Activated CD4-positive, alpha-beta T cell treated with anti-CD3 and anti-CD28 coated beads, Interleukin-2, amount 10 ng/mL, durations not matched to agents 24 days and 14 days (primary cell): ENCODE measurements at places on chromosomes 6 and 20. TPM values are rescaled to one million over a fixed set of nuclear protein-coding genes. Genes with fewer than 3 reads are reported as not detected.

DNA sequence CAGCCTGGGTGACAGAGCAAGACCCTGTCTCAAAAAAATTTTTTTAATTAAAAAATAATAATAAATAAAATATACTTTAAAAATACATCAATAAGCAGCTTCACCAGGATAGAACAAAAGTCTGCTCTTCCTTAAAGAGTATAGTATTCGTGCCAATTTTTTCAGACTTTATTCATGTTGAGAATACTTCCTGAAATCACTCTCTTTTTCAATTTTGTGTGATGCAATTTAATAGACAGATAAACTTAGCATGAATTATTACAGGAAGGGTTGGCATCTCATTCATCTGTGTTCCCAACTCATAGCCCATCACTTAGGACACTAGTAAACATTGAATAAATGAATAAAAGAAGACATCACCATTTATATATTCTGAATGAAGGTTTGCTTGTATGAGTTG, 52.4 kb downstream of the IPCEF1 start:
- DNase-seq = no peak

DNA sequence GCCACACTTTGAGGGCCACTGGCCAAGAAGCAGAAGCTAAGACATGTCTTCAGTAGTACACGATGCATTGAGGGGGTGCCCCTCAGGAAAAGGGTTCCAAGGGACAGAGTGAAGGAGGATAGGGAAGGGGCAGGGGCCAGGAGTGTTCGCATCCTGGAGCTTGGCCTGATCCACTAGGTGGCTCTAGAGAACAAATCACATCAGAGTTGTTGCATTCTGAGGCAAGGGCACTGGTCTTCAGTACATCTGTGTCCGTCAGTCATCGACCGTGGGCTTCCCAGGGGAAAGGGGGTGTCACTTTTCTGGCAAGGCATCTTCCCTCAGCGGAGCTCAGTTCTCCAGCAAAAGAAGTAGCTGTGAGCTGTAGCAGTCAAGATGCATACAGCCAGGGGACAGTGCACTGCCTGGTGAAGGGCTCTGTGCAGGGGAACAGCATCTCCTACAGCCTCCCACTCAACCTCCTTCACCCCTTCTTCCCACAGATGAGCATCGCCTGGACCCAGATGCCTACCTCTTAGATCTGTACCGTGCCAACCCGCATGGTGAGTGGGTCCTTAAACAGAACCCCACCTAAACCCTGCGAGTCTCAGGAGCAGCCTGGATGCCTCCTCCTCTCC, 47.8 kb downstream of the ARHGAP40 start:
- DNase-seq = peak; percentile 66

- no peak for DNase-seq
Measured at GRCh38 chr6:63683071-63683603, 47.5 kb downstream of the PHF3 start.

- DNase-seq = no peak
Measured at GRCh38 chr20:43363506-43363905, 94.2 kb upstream of the SRSF6 start.

DNA sequence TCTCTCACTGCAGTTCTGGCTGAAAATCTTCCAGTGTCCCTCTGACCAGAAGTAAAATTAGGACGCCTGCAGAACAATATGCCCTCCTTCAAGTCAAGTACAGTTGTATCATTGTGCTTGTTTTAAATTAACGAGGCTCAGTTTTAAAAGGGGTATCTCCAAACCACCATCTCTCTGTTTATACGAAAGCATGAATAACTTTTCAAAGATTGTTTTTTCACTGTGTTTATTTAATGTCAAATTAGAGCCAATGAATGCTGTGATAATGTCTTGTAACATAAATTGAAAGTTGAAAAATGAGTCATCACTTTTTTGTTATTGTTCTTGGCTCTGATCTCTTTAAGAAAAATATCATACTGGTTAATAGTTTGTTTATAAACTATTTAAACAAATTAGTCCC, 230.7 kb upstream of the THEMIS start:
- no peak for DNase-seq

DNA sequence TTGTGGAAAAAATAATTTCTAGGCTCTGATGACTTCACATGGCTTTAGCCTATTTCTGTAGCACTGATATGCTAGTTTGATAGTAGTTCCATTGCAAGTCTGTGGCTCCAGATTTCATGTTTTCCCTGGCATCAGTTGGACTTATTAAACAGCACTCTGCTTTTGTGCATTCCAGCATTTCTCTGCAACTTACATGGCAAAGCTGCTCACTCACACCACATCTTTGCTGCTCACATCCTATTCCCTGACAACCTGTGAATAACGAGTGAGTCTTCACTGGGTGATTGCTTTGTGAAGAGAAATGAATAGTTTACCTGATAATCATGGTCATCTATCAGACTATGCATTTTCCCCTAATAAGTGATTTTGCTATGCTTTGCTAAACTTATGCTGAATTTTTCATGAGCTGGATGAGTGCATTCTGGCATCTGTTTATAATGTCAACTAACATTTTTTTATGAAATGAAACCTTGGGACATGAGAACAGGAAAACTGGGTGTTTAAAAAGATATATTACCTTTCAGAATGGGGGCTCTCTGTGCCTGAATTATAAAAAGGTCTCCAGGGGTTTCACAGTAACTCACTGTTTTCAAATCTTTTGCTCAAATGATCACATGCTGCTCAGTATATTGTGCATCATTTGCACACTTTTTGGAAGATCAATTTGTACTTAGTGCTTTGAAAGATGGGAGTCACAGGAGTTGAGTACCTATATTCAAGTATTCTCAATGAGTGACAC, 301.8 kb downstream of the TBC1D32 start:
- no peak for DNase-seq

GRCh38 chr6:106849676-106850332, 124.7 kb downstream of the CD24 start:
- DNase-seq = no peak

The TCF19 gene
- 79.5 and 82.6 TPM in 2 replicates for total RNA-seq

The IFNGR1 gene
- 13.9 and 14.4 TPM in 2 replicates for total RNA-seq
